ENCODE measurements at places on chromosomes 3 and 15.
A peak's percentile ranks its signal among the peaks of the same experiment; 100 is the strongest.

DNA sequence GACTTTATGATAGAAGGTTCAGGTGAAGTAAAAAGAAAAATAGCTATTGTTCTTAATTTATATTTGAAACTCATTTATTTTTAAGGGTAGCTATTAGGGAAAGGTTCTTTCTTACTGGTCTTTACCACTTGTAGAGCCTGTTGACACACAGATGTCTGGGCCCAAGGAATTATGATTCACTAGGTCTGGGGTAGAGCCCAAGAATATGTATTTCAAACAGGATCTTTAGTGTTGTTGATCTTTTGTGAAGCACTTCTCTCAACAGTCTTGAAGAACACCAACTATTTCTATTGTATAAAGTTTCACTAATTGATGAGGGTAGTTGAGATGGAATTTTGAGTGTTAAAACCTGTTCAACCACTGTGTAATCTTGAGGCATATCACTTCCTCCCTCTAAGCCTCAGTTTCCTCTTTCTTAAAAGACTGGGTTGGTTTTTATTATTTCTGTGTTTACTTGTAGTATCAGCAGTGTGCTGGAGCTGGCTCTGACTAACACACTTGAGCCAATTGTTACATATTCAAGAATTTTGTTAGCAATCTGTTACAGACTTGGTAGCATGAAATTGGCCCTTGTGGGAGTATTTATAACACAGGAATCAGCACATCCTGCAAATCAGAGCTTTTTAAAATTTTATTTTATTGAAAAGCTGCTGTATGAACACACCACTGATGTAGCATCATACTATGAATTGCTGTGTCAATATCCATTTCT lies 155.9 kb downstream of the RBMS3 start:
- H3K4me1 ChIP-seq, result peaks cover 6% of the 10 kb centered on the region
- H3K27ac ChIP-seq, result no peak overlapping the region
- peaks cover 7% of the 10 kb centered on the region for H3K27me3 ChIP-seq
- no peak for DNase-seq
- H3K4me3 ChIP-seq, result no peak overlapping the region
- H3K36me3 ChIP-seq, result no peaks in the 10 kb centered on the region

DNA sequence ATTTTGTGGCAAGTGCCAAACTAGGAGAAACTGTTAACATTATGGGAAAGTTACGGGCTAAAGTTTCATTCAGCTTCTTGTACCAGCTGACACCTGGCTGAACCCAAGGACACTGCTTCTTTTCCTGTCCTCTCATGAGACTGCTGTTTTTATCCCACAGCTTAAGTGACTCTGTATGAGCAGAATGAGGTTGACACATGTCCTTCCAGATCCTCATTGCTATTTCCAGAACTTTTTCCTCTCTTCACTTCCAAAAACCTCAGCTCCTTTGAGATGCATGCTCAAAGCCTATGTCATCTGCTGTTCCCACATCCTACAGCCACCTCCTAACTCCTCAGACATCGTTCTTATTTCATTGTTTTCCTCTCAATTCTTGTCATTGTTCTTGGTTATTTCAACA lies 183.6 kb downstream of the DCLK3 start:
- H3K27ac ChIP-seq, result no peak overlapping the region
- no peak overlapping the region for H3K4me3 ChIP-seq
- no peak for DNase-seq
- peaks cover 31% of the 10 kb centered on the region for H3K27me3 ChIP-seq

DNA sequence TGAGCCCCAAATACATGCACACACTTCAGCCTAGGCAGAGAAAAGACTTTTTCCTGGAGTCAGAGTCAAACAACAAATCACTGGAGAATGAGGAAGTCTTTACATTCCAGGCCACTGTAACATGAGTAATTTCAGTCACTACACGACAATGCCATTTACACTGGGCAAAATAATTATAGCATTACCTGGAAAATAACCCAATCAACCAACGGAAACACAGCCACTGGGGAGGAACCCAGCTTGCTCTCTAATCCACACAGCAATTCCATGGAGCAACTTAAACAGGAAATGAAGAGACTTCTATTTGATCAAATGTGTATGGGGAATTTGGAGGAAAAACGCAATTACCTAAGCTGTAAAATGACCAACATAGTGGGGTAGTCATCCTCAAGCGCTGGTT lies 15.2 kb downstream of the FSTL1 start:
- H3K27me3 ChIP-seq, result peaks cover 11% of the 10 kb centered on the region
- no peaks in the 10 kb centered on the region for H3K4me1 ChIP-seq
- H3K27ac ChIP-seq, result no peak overlapping the region
- no peaks in the 10 kb centered on the region for H3K36me3 ChIP-seq

- DNase-seq, result no peak
- no peaks in the 10 kb centered on the region for H3K36me3 ChIP-seq
- no peak overlapping the region for H3K27ac ChIP-seq
- H3K4me1 ChIP-seq, result no peaks in the 10 kb centered on the region
Observed at GRCh38 chr3:53822331-53822741, 23.9 kb downstream of the CHDH start.

DNA sequence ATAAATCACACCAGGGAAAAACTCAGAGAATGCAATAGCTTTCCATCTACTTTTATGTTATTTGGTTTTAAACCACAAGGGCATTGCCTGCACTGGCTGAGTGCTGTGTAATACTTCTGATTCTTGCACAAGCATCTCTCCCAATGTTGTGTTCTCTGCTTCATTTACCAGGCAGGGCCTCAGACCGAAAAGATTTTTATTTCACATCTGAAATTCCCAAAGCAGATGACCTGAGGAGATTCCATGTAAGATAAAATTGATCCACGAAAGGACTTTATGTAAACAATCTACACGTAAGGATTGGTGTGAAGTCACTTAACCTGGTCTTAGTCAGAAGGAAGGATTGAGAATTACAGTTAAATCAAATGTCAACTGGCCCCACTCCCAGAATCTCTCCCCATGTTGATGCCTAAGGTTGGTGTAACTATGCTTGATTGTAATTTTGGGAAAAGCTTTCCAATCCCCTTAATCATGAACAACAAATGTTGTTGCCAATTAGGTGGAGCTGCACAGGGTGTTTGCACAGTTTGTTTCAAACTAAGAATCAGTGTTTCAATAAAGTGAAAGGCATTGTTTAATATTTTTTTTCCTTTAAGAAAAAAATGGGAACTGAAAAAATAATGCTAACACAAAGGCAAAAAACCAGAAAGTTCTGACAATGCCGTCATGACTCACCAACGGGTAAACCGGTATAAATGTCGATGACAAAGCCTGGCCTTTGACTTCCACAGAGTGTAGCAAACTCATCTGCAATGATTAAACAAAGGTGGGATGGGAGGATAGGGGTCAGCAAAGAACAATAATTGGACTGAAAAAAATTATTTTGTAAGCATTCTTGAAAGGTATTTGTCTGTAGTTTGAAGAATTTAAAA lies 128.6 kb downstream of the DUT start:
- no peaks in the 10 kb centered on the region for H3K36me3 ChIP-seq
- H3K4me3 ChIP-seq, result no peak overlapping the region
- DNase-seq, result no peak

DNA sequence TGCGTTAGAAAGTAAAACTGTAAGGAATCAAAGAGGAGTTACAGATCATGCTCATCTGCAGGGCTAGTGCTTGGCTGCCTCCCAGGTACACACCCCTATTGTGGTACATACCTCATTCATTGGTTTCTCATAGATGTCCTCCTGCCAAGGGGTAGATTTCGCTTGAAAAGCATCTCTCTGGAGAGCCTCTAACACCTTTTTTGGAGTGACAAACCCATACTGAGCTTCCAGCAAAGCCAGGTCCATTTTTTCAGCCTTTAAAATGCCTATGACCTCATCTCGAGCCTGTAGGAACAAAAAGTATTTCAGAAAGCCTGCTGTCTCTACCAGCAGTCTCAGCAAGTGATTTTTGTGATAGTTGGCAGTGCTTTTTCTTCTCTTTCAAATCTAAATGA lies 112.1 kb downstream of the CMSS1 start:
- H3K4me3 ChIP-seq, result no peak overlapping the region
- H3K36me3 ChIP-seq, result no peaks in the 10 kb centered on the region
- H3K27me3 ChIP-seq, result no peaks in the 10 kb centered on the region
- DNase-seq, result no peak
- no peak overlapping the region for H3K27ac ChIP-seq

DNA sequence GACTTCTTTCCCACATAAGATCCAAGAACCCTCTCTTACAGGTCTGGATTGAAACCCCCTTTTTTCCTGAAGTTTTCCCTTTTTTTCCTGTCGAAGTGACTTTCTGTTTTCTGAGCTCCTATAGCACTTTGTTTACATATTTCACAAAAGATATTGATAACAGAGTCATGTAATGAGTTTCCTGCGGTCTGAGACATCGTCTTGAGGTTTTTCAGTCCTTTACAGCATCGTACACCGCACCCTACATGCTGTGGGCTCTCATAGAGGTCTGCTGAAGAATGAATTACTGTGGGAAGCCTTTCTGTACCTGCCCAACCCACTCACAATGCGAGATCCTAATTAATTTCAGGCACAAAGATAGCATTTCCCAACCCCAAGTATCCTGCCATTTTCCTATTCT lies 53.1 kb downstream of the MCF2L2 start:
- no peak for DNase-seq
- H3K27me3 ChIP-seq, result peaks cover 65% of the 10 kb centered on the region
- no peak overlapping the region for H3K27ac ChIP-seq
- H3K36me3 ChIP-seq, result no peaks in the 10 kb centered on the region
- no peak overlapping the region for H3K4me3 ChIP-seq

GRCh38 chr3:14423197-14423743 lies 20.9 kb downstream of the SLC6A6 start:
- no peak for DNase-seq
- peak overlapping the region; percentile 89 for H3K4me3 ChIP-seq
- peak overlapping the region; percentile 63 for H3K27ac ChIP-seq
- no peaks in the 10 kb centered on the region for H3K36me3 ChIP-seq
- H3K4me1 ChIP-seq, result peaks cover 62% of the 10 kb centered on the region
- no peaks in the 10 kb centered on the region for H3K27me3 ChIP-seq

- H3K4me1 ChIP-seq, result peaks cover 52% of the 10 kb centered on the region
- H3K36me3 ChIP-seq, result peaks cover 10% of the 10 kb centered on the region
- H3K27ac ChIP-seq, result peak overlapping the region; percentile 68
- H3K27me3 ChIP-seq, result no peaks in the 10 kb centered on the region
Observed at GRCh38 chr3:122560680-122561079, 3.4 kb downstream of the PARP9 start.

DNA sequence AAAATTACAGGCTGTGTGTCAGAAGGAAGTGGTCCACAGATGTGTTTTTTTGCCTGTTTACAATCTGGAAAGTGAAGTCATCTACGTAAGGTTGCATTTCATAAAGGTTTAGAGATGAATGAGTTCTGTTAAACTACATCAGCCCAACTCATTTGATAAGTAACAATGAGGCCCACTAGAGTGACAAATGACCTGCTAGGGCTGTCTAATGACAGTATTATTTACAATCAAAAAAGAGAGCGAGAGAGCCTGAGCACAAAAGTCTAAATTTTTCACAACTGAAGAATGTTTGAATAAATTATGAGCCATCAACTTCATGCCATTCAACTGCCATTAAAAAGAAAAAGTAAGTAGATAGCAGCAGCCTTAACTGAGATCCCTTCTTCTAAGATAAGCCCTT lies 135.7 kb upstream of the TBL1XR1 start:
- H3K27ac ChIP-seq, result no peak overlapping the region
- no peaks in the 10 kb centered on the region for H3K27me3 ChIP-seq
- no peak for DNase-seq
- H3K4me3 ChIP-seq, result no peak overlapping the region
- no peaks in the 10 kb centered on the region for H3K36me3 ChIP-seq

GRCh38 chr3:55161231-55161630 lies 233.4 kb upstream of the LRTM1 start:
- H3K4me1 ChIP-seq, result no peaks in the 10 kb centered on the region
- H3K36me3 ChIP-seq, result no peaks in the 10 kb centered on the region
- no peak for DNase-seq
- H3K27ac ChIP-seq, result no peak overlapping the region
- no peak overlapping the region for H3K4me3 ChIP-seq

DNA sequence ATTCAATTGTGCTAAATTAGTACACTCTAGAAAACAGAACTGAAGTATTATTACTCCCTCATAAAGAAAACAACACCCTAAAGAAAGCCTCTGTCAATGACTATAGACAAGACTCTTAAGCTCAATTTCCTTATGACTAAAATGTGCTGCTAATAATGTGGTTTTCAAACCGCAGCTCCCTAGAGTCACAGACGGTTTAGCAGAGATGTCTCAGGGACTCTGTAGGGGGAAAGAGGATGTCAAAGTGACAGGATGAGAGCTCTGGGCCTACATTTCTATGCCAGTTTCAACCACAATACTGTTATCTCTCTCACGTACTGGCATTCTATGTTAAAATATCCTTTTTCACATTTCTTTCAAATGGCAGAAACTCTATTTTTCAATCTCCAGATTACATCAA lies 37.6 kb upstream of the WDR49 start:
- H3K36me3 ChIP-seq, result peaks cover 27% of the 10 kb centered on the region
- H3K27me3 ChIP-seq, result no peaks in the 10 kb centered on the region
- H3K27ac ChIP-seq, result no peak overlapping the region

GRCh38 chr3:36756269-36756668 lies 8.1 kb downstream of the DCLK3 start:
- H3K4me1 ChIP-seq, result no peaks in the 10 kb centered on the region
- peaks cover 48% of the 10 kb centered on the region for H3K27me3 ChIP-seq
- no peaks in the 10 kb centered on the region for H3K36me3 ChIP-seq
- DNase-seq, result no peak

GRCh38 chr3:34292605-34293300 lies 494.3 kb downstream of the PDCD6IP start:
- H3K4me3 ChIP-seq, result no peak overlapping the region
- no peak overlapping the region for H3K27ac ChIP-seq
- H3K36me3 ChIP-seq, result no peaks in the 10 kb centered on the region
- H3K27me3 ChIP-seq, result no peaks in the 10 kb centered on the region
- no peak for DNase-seq

- no peaks in the 10 kb centered on the region for H3K36me3 ChIP-seq
- H3K27me3 ChIP-seq, result no peaks in the 10 kb centered on the region
- H3K4me3 ChIP-seq, result no peak overlapping the region
- H3K4me1 ChIP-seq, result no peaks in the 10 kb centered on the region
Observed at GRCh38 chr3:95971573-95971972, 842.8 kb upstream of the EPHA6 start.

- peak overlapping the region; percentile 96 for H3K27ac ChIP-seq
- H3K4me3 ChIP-seq, result peak overlapping the region; percentile 97
- peaks cover 26% of the 10 kb centered on the region for H3K4me1 ChIP-seq
- DNase-seq, result peak; percentile 86
- no peaks in the 10 kb centered on the region for H3K36me3 ChIP-seq
Observed at GRCh38 chr15:43777267-43777914, 625 bp upstream of the ELL3 start.

GRCh38 chr3:77887611-77888010 lies 847.7 kb downstream of the ROBO2 start:
- no peak overlapping the region for H3K4me3 ChIP-seq
- H3K27me3 ChIP-seq, result no peaks in the 10 kb centered on the region
- H3K36me3 ChIP-seq, result no peaks in the 10 kb centered on the region
- no peaks in the 10 kb centered on the region for H3K4me1 ChIP-seq

- DNase-seq, result no peak
- no peaks in the 10 kb centered on the region for H3K27me3 ChIP-seq
- no peak overlapping the region for H3K27ac ChIP-seq
- peaks cover 29% of the 10 kb centered on the region for H3K4me1 ChIP-seq
- H3K36me3 ChIP-seq, result peaks cover 6% of the 10 kb centered on the region
- no peak overlapping the region for H3K4me3 ChIP-seq
Observed at GRCh38 chr3:155179966-155180757, 100.0 kb downstream of the MME start.

GRCh38 chr15:74184582-74185091 lies 11.1 kb downstream of the ISLR start:
- no peak for DNase-seq
- H3K4me1 ChIP-seq, result no peaks in the 10 kb centered on the region
- no peak overlapping the region for H3K4me3 ChIP-seq
